ENCODE measurements at places on chromosomes 2 and 18.

- no peak for DNase-seq
Measured at GRCh38 chr2:55420439-55420725, 726 bp upstream of the CCDC88A start.

DNA sequence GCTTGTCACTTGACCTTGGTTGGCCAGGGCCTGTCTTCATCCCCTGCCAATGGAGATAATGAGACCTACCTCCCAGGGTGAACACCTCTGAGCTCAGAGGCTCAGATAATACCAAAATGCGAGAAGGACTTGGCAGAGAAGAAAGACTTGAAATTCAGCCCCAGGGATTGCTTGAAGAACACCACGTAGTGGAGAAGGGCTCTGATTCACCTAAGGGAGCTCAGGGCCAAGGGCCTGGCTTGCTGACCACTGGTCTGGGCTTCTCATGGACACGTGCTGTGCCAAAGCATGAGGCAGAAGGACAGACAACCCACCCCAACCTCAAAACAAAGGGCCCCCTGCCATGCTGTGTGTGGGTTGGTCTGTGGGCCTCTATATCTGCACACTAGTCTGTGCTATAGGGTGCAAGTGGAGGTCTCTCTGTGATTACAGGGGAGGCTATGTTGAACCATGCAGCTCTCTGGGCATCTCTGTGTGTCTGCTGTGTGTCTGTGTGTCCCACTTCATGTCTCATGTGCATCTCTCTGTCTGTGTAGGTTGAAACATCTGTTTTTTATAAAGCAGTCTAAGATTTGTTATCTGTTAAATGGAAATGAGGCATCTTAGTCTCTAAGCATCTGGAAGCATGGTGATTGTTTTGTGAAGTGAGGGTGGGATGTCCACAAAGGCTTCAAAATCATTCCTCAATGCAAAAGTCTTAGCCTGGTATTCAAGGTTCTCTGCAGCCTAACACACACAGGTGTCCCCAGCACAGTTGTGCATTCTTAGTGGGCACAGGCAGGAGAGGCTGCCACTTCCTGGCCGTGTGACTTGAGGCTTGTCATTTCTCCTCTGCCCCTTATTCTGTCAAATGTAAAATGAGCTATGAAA is 61.0 kb upstream of the EPAS1 start:
- DNase-seq = no peak

DNA sequence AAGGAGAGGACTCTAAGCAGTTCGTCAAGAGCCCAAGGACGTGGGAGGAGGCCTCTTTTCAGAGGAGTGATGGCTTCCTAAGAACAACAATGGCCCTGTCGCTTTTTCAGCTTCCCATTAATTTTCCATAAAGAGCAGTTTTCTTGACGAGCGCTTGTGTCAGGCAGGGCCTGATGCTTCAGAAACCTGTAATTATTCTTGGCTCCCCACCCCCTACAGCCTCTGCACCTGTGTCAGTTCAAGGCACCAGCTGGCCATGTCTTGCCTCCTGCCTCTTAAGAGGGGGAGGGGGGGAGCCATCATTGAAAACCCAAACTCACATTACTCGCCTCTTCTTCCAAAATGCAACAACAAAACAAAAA is 32.3 kb downstream of the KLF7 start:
- no peak for DNase-seq

DNA sequence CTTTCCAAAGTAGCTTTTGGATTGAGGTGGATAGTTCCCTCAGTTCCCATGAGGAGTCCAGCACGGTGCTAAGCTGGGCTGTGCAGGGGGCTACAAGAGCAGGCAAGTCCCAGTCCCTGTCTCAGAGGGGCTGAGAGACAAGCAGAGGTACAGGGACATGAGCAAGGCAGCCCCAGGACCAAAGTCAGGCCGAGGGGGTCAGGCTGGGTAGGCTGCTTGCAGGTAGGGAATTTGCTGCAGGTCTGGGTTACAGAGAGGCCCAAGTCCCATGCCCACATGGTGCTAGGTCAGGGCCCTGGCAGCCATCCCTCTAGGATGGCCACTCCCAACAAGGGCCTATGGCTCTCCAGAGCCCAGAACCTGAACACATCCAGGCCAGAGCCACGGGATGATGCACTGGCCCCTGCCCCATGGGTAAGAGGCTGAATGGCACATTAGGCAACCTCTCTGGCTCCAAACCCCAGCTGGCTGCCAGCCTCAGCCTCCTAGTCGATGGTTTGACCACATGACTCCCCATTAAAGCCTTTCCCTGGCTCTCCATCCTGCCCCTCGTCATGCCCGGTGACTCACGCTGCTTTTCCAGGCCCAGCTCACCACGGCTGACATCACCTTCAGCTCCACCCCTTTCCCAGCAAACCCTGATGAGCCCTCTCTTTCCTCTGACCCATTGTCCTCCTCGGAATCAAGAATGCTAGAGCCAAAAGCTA is 83.7 kb downstream of the SDC1 start:
- no peak for DNase-seq

All from stimulated activated CD8-positive, alpha-beta memory T cell treated with anti-CD3 and anti-CD28 coated beads, Interleukin-7, amount 100 ng/mL, for 1 hour (primary cell).